Activated CD4-positive, CD25-positive, alpha-beta regulatory T cell treated with anti-CD3 and anti-CD28 coated beads, Interleukin-2, amount 50 U/mL, for 24 hours (primary cell): ENCODE measurements at places on chromosomes 5 and 9.

DNA sequence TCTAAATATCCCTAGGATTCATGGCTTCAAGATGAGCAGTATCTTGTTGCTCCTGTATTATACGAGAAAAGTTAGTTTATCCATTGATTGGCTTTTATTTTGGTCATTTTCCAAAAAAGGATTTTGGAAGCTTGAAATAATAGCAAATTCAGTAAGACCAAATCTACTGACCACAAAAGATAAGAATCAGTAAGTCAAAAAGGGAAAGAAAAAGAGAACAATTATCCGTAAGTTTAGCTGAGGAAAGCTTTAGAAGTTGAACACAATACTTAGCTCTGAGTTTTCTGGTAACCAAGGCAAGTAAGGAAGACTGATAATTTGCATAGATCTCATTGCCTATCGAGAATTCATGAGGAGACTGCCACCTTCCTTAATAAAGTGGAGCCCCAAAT is 9.1 kb downstream of the TGFBR1 start:
- ATAC-seq: no peak

GRCh38 chr9:94952565-94953373 is 226.3 kb downstream of the AOPEP start:
- peak; percentile 58 for ATAC-seq

DNA sequence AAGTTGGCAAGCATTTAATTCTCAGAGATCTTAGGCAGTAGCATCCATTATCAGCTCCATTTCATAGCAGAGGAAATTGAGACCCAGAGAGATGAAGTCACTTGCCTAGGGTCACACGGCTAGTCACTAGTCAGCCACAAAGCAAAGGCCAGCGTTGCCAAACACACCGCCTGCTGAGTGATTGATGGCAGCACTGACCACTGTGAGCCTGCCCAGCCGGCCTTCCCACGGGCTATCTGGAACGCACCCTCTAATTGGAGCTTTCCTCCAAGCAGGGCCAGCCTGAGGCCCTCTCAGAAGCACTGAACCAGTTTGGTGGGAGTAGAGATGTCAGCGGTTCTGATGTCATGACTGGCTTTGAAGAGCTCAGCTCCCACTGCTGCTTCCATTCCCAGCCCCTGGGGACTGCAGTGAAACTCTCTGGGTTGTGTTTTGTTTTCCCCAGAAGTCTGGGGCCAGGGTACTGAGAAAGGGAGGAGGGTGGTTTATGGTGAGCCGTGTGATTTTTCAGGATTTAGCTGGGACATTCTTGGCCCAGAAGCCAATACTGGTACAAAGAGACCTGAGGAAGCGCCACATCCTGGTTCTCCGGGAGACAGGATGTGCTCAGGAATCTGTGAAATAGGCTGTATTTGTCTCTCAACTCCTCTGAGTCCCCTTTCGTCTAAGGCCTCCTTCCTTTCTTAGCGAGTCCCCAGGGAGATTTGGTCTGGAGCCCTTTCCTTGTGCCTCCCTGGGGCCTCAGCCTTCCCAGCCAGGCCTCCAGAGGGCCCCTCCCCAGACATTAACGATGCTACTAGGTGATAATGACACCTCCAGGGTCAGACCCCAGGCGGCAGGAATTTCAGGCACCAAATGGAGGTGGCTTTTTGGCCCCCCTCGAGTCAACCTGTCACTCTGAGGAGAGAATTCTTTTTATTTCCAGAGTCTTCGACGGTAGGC is 44.5 kb downstream of the SPRY4 start:
- ATAC-seq: no peak

DNA sequence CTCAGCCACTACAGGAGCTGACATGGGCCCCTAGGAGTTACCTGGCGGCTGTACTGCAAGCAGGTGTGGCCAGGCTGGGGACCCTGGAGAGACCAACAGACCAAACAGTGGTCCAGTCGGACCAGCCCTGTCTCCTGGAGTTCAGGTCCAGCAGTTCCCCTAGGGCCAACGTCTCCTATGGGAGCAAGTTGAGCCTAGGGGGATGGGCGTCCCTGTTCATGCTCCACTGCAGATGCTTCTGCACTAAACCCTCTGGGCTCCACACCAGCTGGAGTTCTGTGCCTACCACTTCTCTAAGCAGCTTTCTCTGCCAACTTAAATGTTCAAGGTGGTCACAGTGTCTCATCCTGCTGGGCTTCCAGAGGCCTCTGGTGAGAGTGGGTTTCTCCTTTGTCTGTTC is 20.6 kb upstream of the OMD start:
- ATAC-seq: no peak

DNA sequence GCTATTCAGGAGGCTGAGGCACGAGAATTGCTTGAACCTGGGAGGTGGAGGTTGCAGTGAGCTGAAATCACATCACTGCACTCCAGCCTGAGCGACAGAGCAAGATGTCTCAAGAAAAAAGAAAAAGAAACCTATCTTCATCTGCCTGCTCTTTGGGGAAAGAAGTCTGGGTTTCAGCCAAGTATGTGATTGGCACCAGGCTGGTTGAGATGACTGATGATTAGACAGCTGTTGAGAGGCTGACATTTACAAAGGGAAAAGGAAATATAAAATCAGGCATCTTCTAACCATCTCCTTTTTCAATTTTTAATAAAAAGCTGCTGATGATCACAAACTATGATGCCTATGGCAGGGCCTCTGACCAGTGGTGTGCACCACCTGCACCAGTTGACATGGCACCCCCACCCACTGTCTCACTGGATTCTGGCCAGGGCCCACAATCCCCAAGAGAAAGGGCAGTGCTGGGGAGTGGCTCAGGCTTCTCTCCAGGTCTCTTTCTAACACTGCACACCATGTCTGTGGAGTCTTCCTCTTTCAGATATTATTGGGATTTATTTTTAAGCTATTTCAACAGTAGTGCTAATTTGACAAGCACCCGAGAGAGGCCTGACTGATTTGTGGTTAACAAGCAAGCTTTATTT is 17.2 kb upstream of the C5orf15 start:
- no peak for ATAC-seq

- no peak for ATAC-seq
These were observed 25.6 kb upstream of the ZCCHC7 start for GRCh38 chr9:37094751-37095150.

- ATAC-seq: no peak
These were observed 180.8 kb downstream of the ASTN2 start for GRCh38 chr9:117234103-117234502.

DNA sequence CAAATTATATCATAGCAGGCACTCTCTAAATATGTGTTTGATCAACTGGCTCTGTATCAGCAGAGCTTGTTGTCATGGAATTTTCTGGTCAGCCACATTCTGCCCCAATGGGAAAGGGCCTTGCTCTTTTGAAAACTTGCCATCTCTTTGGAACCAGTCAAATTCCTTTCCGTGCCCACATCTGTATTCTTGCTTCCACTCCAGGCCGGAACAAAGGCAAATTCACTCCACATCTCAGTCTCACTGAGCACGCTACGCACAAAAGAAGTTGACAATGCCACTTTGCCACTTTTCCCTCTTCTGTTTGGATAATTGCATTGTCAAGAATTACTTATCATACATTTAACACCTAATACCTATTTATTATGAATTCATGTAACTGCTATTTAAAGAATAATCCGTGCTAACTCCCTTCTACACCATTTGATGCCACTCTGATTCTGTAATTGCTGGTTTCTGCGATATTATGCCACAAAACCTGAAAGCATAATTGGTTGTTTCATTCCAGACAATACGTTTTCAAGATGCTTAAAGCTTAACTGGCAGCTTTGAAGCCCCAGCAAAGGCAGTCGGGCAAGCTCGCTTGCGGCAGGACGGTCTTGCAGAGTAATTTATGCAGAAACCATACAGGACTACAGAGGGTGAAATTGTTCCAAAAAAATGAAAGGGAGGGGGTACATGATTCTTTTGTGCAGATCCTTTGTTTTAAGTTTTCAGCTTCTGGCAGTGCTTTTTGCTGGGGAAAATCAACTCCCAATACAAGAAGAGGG is 277.7 kb downstream of the MSX2 start:
- ATAC-seq: no peak
